Activated CD8-positive, alpha-beta memory T cell treated with anti-CD3 and anti-CD28 coated beads for 1 hour (primary cell): ENCODE measurements at places on chromosomes 16 and 17.

DNA sequence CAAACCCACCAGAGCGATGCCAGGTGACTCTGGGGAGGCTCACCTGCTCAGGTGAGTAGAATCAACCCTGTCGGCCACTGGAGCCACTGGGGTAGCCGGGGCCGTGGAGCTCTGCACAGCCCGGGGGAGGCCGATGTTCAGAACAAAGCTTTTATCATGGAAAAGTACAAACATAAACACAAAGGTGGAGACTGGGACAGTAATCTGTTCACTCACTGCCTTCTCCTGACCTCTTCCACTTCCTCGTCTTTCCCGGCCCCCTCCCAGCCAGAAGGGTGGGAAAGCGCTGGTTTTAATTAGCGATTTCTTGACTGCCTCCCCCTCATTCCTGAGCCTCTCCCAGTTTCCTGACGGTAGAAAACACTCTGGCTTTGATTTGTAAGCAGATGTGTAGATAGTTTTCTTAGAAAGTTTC, 9.8 kb upstream of the TEX19 start:
- no peak for DNase-seq

GRCh38 chr17:75036643-75037268, 10.0 kb downstream of the ATP5PD start:
- peak; percentile 90 for DNase-seq

- no peak for DNase-seq
Measured at GRCh38 chr17:71976011-71976649, 144.7 kb upstream of the SOX9 start.

DNA sequence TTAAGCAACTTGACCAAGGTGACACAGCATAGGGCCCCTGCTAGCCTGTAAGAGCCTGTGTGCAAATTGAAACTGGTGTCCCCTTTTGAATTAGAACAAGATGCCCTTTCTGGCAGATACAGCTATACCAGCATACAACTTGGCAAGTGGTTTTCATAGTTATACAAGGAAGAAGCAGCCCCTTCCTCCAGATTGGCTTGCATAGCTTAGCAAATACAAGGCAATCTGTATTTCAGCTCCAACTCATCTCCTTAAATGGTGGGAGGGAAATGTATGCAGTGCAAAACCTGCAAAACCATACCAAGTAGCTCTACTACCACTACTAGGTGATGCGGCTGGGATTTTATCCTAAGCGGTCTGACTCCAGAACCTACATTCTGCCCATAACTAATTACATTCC, 427.1 kb downstream of the HAPSTR1 start:
- no peak for DNase-seq

DNA sequence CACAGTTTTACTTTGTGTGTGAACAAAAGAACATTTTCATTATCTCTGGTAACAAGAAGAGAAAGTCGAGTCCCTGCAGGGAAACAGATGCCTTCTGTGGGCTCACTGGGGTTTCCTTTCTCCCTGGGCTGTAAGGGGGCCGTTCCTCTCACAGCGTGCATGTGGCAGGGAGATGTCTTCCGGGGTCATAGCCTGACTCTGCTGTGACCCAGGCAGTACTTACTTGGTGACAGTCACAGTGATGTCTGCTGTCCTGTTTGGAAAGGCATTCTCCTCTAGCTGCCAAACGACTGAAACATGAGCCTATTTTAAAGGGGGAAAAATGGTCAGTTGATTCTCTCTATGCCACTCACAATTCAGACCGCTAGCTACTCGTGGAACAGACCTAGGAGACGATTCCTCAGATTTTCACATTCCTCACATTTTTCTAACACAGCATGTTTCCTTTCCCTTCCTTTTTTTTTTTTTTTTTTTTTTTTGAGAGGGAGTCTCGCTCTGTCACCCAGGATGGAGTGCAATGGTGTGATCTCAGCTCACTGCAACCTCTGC, 7.3 kb downstream of the HASPIN start:
- no peak for DNase-seq

DNA sequence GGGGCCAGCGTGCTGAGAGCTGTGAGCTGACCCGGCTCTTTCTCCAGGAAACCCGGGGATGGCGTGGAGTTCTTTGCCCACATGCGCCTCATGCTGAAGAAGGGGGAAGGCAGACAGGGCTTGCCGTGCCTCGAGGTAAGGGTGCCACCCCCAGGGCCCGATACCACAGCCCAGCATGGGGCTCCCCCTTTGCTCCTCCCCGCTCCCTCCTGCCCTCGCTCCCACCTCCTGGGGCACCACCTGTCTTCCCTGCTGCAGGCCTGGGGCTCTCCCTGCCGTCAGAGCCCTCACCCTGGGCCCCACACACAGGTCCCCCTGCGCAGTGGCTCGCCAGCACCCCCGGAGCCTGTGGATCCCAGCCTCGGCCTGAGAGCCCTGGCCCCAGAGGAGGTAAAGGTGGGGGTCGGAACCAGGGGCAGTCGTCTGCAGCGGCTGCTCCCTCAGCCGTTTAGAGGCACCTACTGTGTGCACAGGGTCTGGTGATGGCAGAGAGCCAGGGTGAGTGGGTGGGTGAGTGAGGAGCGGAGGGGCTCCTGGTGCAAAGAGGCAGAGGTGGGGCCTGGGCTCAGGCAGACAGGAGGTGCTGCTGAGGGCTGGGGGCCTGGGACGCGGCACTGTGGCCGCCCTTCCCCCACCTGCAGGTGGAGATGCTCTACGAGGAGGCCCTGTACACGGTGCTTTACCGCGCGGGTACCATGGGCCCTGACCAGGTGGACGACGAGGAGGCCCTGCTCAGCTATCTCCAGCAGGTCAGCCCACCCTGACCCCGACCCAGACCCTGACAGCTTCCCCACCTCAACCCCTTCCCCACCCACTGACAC, 5.6 kb downstream of the BAIAP3 start:
- DNase-seq = no peak

GRCh38 chr16:24671455-24671954, 57.9 kb upstream of the TNRC6A start:
- no peak for DNase-seq

GRCh38 chr16:53991754-53992378, 287.9 kb downstream of the FTO start:
- no peak for DNase-seq

DNA sequence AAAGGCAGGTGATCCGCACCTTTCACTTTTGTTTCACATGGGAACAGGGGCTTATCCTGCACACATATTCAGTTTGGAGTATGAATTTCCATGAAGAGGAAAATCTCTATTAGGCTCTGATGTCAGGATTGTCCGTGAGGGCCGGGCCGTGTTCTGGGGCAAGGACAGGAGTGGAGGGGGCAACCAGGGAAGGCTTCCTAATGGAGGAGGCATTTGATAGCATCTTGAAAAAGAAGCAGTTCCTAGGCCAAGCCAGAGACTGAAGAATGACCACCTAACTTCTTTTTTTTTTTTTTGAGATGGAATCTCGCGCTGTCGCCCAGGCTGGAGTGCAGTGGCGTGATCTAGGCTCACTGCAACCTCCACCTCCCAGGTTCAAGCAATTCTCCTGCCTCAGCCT, 174.2 kb downstream of the SEC14L1 start:
- no peak for DNase-seq

DNA sequence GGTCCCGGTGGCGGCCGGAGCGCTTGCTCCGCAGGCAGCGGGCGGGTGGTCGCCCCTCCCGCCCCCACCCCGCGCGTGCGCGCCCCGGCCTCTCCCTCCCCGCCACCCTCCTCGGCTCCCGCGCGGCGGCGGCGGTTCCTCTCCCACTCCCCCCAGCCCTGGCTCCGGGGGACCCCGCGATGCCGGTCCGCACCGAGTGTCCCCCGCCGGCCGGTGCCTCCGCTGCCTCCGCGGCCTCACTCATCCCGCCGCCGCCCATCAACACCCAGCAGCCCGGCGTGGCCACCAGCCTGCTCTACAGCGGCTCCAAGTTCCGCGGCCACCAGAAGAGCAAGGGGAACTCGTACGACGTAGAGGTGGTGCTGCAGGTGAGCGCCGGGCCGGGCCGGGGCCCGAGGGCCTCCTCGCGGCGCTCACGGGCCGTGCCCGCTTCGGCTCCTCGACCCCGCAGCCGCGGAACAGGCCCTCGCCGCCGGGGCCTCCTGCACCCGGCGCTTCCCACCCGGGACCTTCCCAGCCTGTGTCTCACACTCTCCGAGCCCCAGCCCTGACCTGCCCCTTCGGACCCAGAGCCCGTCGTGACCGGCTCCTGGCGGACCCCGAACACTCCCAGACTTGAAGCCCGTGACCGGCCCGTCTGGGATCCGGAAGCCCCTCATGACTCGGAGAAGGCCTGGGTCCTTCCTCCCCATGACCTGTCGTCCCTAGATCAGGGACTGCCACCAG, 490 bp downstream of the GID4 start:
- DNase-seq = no peak

DNA sequence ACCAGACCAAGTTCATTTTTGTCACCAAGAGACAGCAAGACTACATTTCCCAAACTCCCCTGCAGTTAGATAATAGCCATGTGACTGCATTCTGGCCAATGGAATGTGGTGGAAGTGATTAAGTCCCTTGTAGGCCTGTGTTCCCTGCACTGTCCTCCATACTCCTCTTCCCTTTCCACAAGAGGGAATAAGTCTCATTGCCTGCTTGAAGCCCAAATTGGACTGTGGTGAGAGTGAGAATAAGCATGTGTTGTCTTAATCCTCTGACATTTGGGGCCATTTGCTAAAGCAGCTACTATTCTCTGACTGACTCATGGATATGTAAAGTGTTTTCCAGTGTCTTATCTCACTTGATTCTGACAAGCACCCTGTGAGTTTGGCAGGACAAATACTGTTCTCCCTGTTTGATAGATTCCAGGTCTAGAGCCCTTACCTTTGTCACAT, 20.7 kb downstream of the PIK3R6 start:
- DNase-seq = no peak

GRCh38 chr17:21191698-21192097, 22.3 kb downstream of the TMEM11 start:
- no peak for DNase-seq
